ENCODE measurements at places on chromosomes 7 and 10.

GRCh38 chr7:134645935-134646334 lies 718 bp upstream of the BPGM start:
- no peak for DNase-seq

GRCh38 chr7:33593611-33594010 lies 311.7 kb upstream of the BMPER start:
- no peak for DNase-seq

DNA sequence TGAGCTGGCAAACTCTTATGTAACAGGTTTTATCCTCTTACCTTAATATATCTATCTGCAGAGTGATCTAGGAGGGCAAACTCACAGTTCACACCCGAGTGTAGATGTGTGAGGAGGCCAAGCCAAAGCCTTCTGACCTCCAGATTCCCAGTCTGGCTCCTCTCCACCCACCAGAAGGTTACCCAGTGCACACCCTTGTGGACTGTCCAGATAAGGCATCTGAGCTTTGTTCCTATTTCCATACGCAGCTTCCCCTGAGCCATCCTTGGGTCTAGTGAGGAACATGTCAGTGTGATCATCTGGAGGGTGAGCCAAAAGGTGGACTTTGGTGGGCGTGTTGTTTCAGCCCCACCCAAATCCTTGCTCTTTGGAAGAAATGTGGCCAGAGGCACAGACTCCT lies 203.0 kb upstream of the MEOX2 start:
- no peak for DNase-seq

DNA sequence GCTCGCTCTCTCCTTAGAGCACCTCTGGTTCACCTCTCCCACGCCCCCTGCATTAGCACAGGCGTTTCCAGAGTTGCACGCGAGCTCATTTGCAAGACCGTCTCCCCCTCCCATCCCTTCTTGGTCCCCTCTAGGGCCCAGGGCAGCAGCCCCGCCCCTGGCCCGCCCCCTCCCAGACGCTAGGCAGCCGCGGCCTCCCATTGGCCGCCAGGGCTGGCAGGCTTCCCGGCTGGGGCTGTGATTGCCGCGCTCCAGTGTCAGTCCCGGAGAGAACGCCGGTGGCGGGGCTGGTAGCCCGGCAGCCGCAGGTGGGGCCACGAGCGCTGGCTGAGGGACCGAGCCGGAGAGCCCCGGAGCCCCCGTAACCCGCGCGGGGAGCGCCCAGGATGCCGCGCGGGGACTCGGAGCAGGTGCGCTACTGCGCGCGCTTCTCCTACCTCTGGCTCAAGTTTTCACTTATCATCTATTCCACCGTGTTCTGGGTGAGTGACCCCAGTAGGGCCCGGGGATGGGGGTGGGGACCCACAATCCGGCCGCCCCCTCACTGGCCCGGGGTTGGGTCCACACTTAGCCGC lies at the start of gene TSPAN15:
Gene TSPAN15 (plus strand): TSS at position 257 of the 575 bp plus-strand sequence. CDS start 130 bp downstream, at position 387.
- peak; percentile 91 for DNase-seq
